ENCODE measurements at places on chromosomes 5 and 9.

DNA sequence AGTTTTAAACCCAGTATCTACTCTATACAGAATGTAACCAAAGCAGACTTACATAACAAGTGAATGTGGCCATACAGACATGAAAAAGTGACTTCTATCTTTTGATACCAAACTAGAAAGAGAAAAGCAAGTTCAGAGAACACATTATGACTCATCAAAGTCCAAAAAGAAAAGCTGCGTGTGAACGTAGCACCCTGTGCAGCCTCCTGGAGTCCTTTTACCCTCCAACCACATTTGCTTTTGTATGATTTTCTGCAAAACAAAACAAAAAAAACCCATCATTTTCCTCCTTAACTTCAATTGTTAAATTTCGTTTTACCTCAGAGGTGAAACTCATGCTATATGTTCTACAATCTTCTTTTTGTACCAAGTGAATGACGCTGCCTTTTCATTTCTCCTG is 2.8 kb upstream of the SMARCA2 start:
- no peak for DNase-seq

DNA sequence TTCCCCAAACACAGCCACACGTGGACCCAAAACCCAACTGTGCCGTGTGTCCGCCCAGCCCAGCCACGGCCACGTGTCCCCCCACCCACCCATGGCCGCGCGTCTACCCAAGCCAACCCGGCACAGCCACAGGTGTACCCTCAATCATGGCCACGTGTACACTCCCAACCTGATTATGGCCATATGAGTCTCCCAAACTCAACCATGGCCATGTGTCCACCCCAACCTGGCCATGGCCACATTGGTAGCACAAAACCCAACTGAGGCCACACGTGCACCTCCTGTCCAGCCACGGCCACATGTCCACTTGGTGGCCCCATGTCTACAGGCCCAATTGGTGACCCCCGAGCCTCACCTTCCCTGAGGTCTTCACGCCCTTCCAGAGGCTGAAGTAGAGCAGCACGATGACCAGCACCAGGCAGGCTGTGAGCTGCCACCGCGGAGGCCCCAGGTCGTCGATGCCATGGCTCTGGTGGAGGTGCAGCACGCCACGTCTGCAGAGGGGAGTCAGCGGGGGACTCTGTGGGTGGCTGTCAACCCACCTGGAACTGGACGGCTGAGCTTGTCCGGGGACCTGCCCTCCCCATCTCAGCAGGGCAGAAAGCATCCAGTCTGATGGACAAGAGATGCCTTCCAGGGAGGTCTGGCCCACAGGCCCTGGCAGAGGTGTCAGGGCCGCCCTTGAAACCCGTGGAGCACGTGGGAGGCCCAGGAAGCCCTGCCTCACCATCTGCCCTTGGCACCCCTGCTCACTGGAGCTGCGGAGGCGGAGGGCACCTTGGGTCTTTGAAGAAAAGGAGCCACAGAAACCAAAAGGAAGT is 23.5 kb downstream of the SLC6A3 start:
- DNase-seq: no peak

DNA sequence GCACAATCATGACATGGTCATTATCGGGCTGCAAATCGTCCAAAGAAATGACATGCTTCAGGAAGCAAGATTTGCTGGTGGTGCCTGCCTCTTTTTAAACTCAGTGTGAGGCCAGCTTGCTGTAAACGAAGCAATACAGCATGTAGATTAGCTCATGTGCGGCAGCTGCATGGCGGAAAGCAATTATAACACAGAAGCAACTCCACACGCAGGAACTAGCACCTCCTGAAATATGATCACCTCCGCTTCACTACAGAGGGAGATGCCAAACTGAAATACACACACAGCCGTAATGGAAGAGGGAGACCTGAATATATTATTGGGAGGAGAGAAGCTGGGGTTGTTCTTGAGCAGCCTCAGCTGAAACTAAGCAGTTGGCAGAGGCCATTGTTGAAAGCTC is 312.5 kb downstream of the PSAT1 start:
- no peak for DNase-seq

- DNase-seq: no peak
These were observed 33.9 kb downstream of the TRIP13 start for GRCh38 chr5:926417-927171.

DNA sequence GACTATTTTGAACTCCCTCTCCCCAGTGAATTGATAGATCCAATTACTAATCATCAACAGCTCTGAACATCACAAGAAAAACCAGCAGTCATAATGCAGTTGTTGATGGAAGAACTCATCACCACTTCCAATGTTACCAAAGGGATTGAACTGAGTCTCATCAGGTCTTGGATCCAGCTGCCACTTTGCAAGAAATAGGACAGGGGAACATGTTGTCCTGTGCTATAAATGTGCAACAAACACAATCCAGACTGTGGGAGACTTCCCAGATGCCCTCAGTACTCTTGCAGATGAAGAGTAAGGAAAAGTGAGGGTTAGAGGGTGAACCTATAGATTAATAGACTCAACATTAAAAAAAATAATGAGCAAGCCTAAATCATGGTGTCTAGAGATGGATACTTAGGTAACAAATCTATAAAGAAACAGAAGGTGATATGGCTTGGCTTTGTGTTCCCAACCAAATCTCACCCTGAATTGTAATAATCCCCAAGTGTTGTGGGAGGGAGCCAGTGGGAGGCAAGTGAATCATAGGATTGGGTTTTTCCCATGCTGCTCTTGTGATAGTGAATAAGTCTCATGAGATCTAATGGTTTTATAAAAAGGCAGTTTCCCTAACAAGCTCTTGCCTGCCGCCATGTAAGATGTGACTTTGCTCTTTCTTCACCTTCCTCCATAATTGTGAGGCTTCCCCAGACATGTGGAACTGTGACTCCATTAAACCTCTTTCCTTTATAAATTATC is 63.4 kb upstream of the PAPPA start:
- no peak for DNase-seq

DNA sequence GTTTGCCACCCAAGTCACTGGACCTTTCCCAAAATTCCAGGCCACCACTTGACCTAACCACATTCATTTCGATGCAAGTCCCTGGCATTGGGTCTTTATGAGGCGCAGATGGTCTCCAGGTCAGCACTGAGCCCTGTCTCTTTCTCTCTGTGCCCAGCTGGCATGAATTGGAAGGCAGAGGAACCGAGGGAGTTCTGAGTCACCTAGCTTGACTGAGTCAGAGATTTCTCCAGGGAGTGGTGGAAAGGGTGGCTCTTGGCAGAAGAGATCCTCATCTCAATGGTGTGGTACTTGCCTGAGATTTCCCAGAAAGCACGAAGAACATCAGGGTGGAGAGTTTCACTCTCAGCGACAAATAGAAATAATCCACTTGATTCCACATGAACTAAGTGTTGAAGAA is 43.8 kb downstream of the WDR36 start:
- no peak for DNase-seq

DNA sequence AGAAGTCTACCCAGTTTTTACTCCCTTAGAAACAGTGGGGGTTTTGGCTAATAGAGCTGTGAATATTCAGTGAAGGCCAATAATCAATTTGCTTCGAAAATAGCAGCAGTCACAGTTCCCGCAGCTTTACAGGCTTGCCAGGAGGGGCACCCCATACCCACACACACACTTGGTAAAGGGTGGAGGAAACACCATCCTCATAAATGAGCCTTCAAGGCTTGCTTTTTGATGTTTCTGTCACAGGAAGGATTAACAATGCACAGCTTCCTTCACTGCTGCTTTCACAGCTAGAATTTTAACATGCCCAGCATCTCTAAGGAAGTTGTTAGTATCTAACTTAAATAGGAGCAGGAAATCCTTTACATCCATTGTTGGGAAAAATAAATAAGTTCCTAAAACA is 1247.5 kb upstream of the C9orf72 start:
- no peak for DNase-seq

GRCh38 chr5:172085738-172086137 is 79.3 kb upstream of the FBXW11 start:
- DNase-seq: no peak

DNA sequence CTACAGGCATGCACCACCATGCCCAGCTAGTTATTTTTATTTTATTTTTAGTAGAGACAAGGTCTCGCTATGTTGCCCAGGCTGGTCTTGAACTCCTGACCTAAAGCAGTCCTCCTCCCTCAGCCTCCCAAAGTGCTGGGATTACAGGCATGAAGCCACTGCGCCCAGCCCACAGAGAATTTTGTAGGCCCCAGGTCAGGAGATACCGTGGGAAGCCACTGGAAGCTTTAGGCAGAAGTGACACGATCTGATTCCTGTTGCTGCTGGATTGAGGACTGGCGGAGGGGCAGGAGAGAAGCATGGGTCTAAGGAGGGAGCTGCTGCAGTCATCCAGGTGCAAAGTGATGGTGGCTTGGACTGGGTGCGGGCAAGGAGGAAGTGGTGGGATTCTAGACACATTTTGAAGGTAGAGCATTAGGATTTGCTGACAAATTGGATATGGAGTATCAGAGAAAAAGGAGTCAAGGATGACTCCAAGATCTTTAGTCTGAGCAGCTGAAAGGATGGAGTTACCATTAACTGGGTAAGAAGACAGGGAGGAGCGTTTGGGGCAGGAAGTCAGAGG is 20.7 kb downstream of the TCF7 start:
- no peak for DNase-seq

- DNase-seq: no peak
These were observed 152.5 kb upstream of the COX7C start for GRCh38 chr5:86465052-86465838.

- DNase-seq: no peak
These were observed 65.6 kb downstream of the FOCAD start for GRCh38 chr9:20749496-20750198.

- no peak for DNase-seq
These were observed 68.6 kb downstream of the RFX3 start for GRCh38 chr9:3457175-3457574.

DNA sequence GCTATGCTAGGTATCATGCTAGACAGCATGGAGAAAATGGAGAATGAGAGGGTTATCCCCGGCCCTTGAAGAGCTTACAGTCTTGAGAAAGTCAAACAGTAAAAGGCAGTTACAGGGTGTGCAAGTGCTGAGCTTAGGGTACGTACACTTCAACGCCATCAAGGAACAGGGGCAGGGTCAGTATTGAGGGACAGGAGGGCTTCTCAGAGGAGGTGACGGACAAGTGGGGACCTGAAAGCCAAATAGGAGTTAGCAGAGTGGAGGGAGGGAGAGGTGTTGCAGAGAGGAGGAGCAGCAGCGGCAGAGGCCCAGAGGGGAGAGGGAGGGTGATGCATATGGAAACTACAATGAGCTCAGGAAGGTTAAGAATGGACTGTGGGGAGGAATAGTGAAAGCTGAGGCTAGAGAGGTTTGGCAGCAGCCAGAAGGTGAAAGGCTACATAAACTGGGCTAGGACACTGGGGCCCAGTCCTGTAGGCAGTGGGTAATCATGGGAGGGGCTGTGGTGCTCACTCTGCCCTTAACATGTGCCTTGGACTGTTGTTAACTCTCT is 88.0 kb downstream of the NRG2 start:
- no peak for DNase-seq

DNA sequence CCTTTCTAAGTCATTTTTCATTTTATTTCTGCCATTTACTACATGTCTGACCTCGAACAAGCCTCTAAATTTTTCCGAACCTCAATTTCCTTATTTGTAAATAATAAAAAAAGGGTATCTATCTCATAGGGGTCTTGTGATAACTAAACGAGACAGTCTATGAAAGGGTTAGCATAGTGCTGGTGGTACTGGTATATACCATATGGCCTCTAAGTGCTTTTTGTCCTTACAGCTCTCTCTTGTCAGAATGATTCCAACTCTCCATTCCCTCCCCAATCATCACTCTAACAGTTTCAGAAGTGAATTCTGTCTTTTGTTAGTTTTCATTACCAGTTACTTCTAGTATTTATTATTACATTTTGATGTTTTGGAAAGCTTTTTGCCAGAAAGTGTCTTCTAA is 85.5 kb upstream of the ACTBL2 start:
- no peak for DNase-seq

GRCh38 chr5:100854591-100854990 is 48.5 kb downstream of the ST8SIA4 start:
- DNase-seq: no peak

- peak; percentile 20 for DNase-seq
These were observed 168.1 kb upstream of the RASEF start for GRCh38 chr9:83231039-83231438.

DNA sequence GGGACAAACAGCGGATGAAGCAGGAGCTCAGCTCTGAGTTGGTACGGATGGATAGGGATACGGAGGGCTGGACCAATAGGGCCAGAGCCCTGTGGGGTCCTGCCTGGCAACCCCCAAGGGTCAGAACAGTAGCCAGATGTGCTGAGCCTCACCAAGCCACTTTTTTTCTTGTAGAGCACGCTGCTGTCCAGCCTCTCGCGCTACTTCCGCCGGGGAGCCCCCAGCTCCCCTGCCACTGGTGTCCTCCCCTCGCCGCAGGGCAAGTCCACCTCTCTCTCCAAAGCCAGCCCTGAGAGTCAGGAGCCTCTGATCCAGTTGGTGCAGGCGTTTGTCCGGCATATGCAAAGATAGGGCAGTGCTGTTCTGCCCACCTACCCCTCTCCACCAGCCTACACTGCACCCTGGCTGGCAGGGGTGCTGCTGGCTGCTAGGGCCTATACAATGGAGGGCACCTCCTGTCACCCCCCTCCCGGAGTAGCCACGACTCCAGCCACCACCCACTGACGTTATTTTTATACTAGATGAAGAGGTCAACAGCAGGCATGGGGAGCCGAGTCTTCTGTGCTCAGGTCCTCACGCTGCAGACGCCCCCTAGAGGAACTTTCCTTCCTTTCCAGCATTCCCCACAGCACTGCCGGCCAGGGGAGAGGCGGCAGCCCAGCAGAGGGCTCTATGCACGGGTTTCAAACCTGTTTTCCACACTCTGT is 21.6 kb downstream of the SH3GLB2 start:
- peak; percentile 43 for DNase-seq

DNA sequence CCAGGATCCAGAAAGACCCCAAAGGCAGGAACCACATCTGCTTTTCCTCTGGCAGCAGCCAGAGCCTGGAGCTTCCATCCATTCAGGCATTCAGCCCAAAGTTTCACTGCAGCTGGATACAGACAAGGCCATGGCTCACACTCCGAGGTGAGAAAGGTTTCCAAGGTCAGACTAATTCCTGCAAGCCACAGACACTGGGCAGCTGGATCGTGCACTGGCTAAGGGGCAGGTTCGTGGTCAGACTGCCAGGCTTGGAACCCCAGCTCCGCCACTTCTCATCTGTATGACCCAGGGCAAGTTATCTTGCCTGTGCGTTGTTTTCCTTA is 36.9 kb downstream of the SPOCK1 start:
- DNase-seq: no peak

GRCh38 chr5:154653418-154653763 is 101.8 kb upstream of the LARP1 start:
- no peak for DNase-seq

DNA sequence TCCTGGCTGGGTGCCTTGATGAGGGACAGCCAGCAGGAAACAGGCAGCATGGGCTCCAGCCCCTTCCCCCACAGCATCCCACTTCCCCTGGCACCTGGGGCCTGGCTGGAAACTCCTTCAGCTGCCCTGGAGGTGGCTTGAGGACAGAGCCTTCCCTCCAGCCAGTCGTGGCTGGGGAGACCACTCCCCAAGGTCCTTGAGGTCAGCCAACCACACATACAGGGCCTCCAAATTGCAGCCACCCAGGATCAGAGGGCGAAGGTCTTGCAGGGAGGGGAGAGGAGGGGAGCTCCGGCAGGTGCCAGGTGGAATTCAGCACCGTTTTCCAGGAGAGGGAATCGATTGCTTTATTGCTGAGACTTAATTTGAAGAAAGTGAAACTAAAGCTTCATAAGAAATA is 280.4 kb downstream of the PBX3 start:
- no peak for DNase-seq

All from bone marrow (tissue), 2 donors.